ENCODE measurements at places on chromosomes 5 and 9.

GRCh38 chr5:58022055-58022454 is 437.8 kb downstream of the PLK2 start:
- no peak for DNase-seq

DNA sequence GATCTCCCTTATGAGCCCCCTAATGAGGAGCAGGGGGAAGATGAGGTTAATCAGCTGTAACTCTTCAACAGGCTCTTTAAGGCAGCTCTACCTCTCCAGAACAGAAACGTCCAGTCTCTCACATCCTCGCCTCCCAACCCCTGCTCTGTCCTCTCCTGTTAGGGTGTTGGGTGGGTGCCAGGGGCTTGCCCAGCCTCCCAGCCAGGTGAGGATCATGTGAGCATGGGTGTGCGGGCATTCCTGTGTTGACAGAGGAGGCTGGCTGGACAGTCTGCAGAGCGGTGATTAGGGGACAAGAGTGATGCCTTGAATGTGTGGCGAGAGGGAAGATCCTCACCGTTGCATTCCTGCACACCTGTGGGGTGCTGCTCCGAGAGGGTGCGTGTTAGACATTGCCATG is 51.7 kb downstream of the CCDC180 start:
- no peak for DNase-seq

GRCh38 chr9:85872463-85872862 is 68.5 kb upstream of the NAA35 start:
- no peak for DNase-seq

GRCh38 chr5:154258531-154259217 is 68.1 kb downstream of the GALNT10 start:
- no peak for DNase-seq

DNA sequence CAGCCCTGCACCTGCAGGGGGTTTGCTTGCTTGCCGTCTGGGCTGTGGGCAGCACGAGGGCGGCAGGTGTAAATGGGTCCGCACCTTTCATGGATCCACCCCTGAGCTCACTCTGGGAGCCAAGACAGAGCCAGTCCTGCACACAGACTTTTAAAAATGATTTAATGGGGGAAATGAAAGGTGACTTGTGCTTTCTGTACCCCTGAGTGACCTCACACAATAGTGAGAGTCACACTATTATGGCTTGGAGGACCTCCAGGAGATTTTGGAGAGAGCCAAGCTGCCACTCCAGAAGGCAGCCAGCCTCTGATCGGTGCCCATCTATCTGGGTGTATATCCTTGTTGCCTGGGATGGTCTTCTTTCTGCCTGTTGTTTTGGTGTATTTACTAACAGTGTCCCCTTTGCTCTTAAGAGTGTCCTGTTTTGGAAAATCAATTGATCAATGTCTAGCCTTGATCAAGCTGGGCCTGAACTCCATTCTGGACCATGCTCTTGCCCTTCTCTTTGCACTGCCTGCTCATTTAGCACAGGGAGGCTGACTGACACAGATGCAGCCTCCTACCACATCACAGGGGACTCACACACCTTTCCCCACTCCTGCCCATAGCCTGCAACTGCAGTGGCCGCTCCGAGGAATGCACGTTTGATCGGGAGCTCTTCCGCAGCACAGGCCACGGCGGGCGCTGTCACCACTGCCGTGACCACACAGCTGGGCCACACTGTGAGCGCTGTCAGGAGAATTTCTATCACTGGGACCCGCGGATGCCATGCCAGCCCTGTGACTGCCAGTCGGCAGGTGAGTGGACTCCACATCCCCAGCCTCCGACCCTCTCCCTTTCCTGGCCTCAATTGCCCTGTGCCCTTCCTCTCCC is 29.5 kb downstream of the LAMC3 start:
- no peak for DNase-seq
